ENCODE measurements at places on chromosomes 1 and 21.

GRCh38 chr1:193625255-193625654 lies 438.8 kb upstream of the B3GALT2 start:
- ATAC-seq, result no peak

GRCh38 chr1:10575616-10576015 lies 100.9 kb downstream of the PEX14 start:
- ATAC-seq, result no peak

DNA sequence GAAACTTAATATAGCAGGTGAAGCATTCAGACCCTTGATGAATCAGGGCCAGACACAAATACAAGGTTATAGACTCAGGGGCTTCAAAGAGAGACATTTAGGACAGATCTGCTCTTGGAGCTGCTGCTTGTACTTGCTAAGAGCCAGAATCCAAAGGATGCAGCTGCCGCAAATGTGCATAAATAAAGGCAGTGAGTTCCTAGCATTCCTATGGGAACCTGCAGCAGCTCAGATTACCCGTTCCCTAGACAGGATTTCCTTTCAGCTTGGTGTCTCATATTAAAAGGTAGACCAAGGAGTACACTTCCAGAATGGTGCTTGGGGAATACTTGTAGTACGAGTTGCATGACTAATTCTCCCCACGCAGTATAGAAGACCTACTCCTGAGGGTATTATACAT lies 9.7 kb upstream of the LRRC53 start:
- ATAC-seq, result peak; percentile 31

DNA sequence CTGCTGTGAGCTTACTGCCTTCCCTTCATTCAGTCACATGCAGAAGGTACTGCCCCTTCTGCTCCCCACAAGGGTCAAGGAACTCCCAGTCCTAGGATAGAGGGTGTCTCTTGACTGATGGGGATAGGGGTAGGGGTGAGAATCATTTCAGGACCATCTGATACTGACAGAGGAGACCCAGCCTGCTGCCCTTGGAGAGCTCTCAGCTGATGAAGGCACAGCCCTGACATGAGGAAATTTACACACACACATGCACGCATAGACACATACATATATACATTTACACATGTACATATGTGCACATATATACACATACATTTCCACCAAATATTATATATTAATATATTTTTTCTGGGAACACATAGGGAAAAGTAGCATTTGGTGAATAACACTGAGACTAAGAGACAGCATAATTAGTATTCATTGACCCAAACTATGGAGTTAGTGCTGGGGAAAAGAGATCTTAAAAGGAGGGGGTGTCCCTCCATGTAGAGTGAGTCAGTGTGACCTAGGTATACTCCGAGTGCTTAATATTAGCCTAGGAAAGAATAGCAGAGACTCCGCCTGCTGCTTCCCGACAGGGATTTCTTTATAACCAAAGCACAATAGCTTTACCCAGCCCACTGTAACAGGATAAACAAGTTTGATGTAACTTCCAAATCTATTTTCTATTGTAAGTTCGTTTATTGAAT lies 27.6 kb upstream of the HHAT start:
- peak; percentile 24 for ATAC-seq

GRCh38 chr21:43657355-43658087 lies 1.8 kb downstream of the HSF2BP start:
- ATAC-seq, result no peak
